Stimulated activated CD8-positive, alpha-beta memory T cell treated with anti-CD3 and anti-CD28 coated beads, Interleukin-7, amount 100 ng/mL, for 1 hour (primary cell): ENCODE measurements at places on chromosomes 4 and X.

DNA sequence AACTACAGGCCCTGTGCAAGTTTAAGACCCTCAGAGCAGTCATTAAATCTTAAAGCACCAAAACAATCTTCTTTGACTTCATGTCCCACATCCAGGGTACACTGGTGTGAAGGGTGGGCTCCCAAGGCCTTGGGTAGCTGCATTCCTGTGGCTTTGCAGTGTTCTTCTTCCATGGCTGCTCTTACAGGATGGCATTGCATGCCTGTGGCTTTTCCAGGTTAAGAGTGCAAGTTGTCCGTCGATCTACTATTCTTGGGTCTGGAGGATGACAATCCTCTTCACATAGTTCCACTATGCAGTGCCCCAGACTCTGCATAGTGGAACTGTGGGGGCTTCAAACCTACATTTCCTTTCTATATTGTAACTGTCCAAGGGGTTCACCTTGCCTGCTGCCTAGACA lies 494.5 kb downstream of the CFAP47 start:
- DNase-seq = no peak

- DNase-seq = no peak
Observed at GRCh38 chrX:96722781-96723180, 38.1 kb downstream of the DIAPH2 start.

DNA sequence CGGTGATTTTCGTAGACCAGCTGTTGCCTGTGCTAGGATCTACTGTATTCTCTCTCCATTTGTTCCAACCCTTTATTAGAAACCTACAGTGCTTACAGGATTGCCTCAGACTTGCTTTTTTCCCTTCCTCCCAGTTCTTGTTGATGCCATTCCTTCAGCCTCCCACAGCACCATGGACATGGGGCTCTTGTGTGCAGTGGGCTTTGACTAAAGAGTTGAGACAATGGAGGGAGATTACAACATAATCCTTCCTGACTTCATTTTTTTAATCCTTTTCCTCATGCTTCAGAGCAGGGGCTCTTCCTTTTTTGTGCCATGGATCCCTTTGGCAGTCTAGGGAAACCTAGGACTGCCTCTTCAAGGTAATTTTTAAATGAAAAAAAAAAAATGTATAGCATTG lies 92.1 kb downstream of the BMPR1B start:
- DNase-seq = no peak

DNA sequence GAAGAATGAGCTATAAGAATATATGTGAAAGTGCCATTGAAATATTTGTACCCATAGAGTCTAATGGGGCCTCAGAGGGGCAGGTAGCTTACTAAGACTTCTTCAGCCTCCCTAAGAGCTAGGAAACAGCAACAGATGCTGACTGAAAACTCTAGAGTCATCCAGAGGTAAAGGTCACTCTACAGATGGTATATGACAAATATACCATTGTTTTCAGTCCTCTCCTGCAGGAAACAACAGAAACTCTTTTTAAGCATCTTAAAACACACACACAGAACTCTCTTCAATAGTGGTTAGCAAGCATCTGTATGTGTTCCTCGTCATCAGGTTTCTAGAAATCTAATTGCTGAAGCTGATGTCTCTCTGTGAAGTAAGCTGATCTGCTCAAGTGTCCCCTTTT lies 313.8 kb upstream of the GATB start:
- no peak for DNase-seq

DNA sequence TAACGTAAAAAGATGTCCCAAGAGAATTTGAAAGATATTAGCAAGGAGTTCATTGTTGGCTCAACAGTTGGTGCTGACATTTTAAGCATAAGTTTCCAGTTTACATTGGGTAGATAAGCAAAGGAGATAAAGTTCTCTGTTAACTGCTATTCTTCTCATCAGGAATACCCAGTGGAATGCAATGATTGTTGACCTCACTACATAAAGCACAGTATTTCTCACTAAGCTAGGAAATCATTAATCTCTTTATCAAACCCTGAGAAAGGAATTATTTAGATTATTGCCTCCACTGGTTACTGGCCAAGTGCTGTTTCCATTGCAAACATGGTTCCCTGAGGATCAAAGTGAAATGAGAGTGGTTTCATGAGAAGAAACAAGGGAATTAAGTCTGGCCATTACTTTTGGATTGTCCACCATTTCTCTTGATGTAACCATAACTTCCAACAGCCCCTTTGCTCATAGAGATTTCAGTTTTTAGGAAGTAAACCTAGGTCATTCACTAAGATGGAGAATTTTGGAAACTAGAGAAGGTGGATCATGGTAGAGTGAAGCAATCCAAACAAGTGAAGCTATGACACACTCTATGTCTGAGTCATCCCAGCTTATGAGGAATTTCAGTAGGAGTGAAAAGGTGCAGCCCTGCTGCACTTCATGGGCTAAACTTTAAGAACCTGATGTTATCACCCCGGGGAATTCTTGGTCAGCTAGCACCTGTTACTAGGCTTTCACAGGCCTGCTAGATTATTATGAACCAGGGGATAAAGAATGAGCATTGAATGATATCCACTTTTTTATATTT lies 163.4 kb downstream of the AREG start:
- no peak for DNase-seq

DNA sequence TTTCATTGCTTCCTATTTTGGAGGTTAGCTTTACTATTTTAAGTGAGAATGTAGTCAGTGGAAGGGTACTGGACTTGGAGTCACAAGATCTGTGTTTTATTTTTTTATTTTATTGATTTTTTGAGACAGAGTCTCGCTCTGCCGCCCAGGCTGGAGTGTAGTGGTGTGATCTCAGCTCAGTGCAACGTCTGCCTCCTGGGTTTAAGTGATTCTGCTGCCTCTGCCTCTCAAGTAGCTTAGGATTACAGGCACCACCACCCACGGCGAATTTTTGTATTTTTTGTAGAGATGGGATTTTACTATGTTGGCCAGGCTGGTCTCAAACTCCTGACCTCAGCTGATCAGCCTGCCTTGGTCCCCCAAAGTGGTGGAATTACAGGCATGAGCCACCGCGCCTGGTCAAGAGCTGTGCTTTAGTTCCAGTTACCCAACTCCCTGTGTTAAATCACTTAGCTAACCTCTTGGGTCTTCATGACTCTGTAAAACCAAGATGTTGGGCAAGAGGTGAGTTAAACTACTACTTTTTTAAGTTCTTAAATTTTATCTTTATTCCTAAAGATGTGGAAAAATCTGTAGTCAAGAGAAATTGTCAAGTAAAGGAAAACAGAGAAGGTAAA lies 11.2 kb downstream of the USP9X start:
- DNase-seq = no peak

- DNase-seq = no peak
Observed at GRCh38 chr4:29336861-29337260, 1383.3 kb upstream of the PCDH7 start.

GRCh38 chr4:137576446-137576845 lies 44.2 kb upstream of the PCDH18 start:
- no peak for DNase-seq

DNA sequence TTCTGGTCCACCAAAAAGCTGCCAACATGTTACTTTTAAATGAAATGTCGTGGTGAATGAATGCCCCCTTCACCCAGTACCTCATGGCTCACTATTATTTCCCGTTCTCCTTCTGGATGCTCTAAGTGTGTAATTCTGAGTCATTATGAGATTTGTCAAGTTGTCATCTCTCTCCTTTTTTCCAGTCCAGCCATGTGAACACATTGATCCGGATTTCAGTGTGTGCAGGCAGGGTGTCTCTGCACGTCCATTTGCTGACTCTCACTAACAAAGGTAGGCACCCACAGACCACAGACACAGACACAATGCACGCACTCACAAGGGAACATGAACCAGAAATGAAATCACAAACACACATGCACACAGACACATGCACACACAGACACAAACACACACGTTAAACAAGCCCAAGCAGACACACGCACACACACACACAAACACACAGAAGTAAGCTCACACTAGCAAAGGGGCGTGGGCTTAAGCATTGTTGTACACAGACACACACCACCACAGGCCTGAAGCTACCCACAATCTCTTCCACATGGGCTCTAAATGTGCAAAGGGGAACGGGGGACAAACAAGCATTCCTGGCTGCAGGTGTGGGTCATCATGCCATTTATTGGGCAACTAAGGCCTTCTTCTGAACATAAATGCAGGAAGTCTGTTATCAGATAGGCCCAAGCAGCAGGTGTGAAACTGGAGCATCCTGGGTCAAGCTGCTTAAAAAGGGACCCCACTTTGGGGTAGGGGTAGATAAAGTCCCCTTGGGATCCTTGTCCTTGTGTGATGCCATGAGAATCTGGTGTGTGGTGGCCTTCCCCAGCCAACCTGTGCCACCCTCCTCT lies 58.1 kb downstream of the NBDY start:
- DNase-seq = no peak

DNA sequence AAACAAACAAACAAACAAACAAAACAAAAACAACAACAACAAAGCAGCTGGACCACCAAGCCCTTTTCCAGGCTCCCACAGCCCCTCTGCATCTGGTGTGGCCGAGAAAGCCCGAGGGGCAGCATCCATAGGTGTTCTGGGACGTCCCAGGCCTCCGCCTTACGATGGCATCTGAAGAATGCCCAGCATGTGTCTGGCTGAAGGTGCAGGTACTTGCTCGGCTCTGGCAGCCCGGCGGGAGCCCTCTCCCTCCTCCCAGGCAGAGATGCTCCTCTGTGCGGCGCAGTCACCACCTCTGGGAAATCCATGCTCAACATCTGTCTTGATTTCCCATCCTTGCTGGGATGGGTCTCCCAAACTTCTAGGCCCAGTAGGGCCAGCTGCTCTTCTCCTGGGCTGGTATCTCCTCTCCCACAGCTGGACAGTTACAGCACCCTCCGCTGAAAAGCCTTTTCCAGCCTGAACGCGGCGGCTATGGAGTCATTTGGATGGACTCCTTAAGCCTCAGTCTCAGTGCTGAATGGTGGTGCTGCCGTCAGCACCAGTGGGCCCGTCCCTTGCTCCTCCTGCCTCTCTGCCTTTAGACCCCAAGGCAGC lies 4.3 kb downstream of the PSAPL1 start:
- DNase-seq = no peak

DNA sequence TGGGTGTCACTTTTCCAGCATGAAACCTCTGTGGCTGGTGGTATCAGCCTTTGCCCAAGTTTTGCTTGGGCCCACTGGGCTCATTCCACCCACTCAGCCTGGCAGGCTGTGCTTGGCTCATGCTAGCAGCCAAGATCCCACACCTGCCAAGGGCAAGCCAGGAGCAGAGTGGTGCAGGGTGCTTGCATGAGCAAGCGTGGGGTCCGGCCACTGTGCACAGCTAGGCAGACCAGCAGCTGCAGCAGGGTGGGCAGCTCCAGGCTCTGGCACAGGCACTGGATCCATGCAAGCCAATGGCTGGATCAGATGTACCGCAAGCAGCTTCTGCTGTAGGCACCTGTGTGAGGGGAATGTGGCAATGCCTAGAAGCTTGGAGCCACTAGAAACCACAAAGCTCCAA lies 253.9 kb downstream of the SPOCK3 start:
- no peak for DNase-seq

GRCh38 chrX:17960891-17961290 lies 99.8 kb upstream of the RAI2 start:
- no peak for DNase-seq

DNA sequence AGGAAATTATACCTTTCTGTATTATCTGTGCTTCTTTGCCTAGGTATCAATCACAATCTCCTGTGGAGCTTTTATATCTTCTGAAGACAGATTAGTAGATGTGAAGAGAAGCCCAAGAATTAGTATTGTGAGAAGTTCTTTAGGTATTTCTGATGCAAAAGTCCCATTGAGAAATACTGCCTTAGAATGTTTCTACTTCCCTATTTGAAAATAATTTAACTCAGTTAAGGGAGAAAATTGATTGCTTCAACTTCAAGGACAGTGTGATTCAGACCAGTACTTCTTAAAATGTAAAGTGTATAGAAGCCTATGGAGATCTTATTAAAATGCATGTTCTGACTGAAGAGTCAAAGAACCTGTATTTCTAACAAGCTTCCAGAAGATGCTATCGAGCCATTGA lies 9.0 kb downstream of the EIF1AX start:
- no peak for DNase-seq

GRCh38 chr4:17578482-17578891 lies 1.5 kb downstream of the LAP3 start:
- no peak for DNase-seq

DNA sequence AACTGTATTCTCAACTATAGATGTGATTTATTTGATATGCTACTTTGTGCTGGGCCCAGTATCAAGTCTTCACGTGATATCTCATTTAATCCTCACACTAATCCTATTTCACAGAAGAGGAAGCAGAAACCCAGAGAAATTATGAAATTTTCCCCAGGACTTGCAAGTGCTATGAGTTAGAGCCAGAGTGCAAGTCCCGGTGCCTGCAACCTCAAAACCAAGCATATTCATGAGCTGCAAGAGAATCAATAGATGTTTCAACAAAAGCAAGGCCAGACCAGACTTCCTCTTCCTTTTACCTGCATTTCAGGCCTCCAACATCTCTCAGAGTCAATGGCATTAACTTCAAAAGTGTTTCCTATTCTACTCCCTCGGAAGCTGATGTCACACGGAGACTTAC lies 92.2 kb upstream of the GATB start:
- DNase-seq = no peak

DNA sequence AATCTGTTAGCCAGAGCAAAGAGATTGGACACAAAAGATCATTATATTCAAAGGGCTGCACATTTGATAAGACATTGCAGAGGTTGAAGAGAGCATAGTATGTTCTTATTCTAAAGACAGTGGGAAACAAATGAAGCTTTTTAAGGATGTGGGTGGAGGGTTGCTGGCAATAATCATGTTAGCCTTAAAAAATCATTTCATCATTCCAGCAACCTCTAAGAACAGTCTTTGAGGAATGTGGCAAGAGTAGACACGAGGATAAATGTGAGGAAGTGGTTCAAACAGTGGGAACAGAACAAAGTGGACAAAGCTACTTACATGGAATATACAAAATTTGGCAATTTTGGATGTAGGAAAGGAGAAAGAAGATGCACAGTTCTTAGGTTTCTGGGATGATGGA lies 167.3 kb upstream of the SPRY1 start:
- no peak for DNase-seq

DNA sequence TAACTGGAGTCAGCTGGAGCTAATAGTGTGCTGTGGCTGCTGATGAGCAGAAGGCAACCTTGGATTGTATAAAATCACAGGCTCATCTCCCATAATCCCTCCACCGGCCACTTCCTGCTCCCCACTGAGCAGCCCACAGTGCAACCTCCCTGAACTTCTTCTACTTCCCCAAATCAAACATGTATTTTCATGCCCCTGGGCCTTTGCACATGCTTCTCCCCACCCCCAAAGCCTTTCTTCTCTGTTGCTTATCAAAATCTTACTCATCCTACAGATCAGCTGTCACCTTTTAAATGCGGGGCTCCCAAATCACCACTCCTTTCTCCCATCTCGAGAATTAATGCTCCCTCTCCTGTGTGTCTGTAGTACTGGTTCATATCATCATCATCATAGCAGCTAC lies 35.8 kb downstream of the RHOH start:
- DNase-seq = no peak
